Spleen (tissue), 13 donors: ENCODE measurements at places on chromosomes 2 and 18.

- DNase-seq, result peak; percentile 37
These were observed 23.4 kb downstream of the ADRA2B start for GRCh38 chr2:96092951-96093350.

DNA sequence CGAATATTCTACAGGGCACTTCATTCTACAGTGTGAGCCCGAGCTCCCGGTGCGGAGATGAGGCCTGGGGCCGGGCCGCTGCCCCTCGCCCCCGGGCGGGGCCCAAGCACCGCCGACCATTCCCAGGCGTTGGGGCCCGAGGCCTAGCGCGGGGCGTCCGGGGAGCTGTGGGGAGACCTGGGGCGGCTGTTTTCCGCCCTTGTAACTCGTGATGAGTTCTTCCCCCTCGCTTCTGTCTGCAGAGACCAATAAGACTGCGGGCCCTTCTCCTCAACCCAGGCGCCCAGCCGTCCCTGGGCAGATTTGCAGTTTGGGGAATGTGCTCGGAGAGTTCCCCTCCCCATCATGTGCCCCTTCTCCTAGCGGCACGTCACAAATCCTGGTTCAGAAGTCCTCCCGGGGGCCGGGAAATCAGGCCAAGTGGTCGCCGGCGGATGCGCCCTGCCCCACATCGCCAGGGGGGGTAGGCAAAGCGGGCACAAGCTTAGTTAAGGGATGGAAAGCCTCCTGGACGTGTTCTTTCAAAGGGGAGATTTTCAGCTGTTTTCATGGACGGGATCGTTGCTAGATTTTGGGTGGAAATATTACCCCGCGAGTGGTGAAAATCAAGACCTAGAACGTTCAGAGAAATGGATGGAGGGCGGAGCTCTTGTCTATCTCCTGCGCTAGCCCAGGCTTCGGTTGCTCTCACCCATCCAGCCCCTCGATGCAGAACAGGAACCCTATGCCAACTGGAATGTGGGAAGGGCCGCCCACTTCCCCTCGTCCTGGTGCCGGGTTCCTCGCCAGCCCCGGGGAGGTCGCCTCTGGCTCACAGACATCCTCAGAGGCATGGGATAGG lies 18.8 kb upstream of the HAAO start:
- DNase-seq, result peak; percentile 91

GRCh38 chr18:741931-742512 lies 29.6 kb upstream of the ENOSF1 start:
- DNase-seq, result no peak

- DNase-seq, result no peak
These were observed 111.5 kb upstream of the THSD7B start for GRCh38 chr2:136653861-136654260.

DNA sequence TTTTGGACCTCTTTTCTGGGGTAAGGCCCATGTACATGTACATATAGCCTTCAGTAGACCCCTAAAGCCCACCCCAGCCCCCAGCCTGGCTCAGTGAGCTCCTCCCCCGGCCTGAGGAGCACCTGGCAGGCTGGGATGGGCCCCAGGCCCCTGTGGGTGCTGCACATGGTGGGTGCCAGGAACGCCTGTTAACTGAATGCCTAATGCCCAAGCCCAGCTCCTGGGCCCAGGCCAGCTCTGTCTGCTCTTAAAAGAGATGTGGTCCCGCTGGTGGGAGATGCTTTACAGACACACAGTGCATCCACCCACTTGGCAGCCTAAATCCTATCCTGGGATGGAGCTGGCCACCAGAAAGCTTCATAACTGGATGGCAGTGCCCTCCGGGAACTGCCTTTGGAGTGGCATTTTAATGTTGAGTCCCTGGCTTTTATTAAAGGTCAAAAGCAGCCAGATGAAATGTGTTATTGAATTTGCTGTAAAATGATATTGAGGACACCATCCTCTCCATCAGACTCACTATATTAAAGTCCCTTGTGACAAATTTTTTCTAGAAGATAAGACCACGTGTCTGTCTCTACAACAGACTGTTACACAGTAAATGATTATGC lies 7.7 kb upstream of the OXER1 start:
- DNase-seq, result no peak
